ENCODE measurements at places on chromosomes 5 and 9. TPM values are rescaled to one million over a fixed set of nuclear protein-coding genes. Genes with fewer than 3 reads are reported as not detected.

DNA sequence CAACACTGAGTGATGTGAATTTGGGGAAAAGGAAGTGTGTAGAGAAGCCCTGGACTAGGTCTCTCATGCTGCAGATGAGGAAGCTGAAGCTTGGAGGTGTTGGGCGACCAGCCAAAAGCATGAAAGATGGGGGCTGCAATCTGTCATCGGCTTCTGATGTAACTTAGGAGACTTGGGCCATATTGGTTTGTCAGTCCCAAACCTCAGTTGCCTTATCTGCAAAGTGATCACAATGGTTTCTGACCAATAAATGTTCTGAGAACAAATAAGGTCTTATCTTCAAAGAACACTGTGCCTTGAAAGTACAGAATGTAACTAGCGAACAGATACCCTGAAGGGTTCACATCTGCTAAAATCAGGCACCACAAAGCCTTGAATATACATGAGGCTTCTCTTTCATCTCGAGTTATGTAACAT lies 198.4 kb upstream of the NR3C1 start:
- DNase-seq = no peak

- no peak for DNase-seq
These were observed 56.1 kb downstream of the TSTD2 start for GRCh38 chr9:97577051-97577450.

- no peak for DNase-seq
These were observed 11.3 kb upstream of the SVEP1 start for GRCh38 chr9:110590816-110591215.

GRCh38 chr5:150750469-150750868 lies 8.3 kb downstream of the DCTN4 start:
- DNase-seq = no peak

GRCh38 chr5:78300464-78301045 lies 6.1 kb upstream of the AP3B1 start:
- no peak for DNase-seq

- no peak for DNase-seq
These were observed 19.3 kb downstream of the SLC1A1 start for GRCh38 chr9:4509590-4509984.

- no peak for DNase-seq
These were observed 110.1 kb downstream of the CARTPT start for GRCh38 chr5:71829206-71829605.

- no peak for DNase-seq
These were observed 514.5 kb upstream of the RGMB start for GRCh38 chr5:98258939-98259338.

ANKRD34B gene
- total RNA-seq = not detected

DNA sequence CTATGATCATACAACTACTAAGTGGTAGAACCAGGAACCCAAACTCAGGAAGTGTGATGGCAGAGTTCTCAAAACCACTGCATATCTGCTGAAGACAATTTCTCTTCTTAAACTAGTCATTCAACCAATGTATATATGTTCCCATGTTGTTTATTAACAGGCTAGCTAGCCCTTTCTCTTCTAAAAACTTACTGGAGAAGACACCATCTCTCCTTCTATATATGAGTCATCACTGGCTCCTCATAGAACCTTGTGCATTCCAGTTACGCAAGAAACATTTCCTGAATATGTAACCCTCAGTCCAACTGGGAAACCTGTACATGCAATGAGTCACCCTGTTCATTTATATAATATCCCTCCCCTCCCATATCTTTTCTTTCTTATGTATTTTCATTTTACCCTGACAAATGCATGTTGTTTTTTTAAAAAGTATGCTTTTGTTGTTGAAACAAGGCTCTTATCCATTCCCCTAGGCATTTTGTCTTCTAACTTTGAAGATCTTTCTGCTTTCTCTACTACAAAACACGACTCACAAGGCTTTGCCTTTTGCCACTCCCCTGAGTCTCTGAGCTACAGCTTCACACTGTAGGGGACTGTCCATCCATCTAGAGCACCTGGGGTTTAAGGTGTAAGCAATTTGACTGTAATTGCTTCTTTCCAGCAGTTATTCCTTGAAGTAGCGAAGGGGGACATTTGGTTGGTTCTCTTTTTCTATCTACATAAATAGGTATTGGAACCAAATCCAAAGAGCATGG lies 119.5 kb downstream of the ANXA1 start:
- DNase-seq = no peak

GRCh38 chr9:133163504-133164172 lies at the start of gene GBGT1:
GBGT1 (minus strand) TSS chr9:133163914; CDS start chr9:133162412, 1,502 bp downstream.
- peak; percentile 85 for DNase-seq

DNA sequence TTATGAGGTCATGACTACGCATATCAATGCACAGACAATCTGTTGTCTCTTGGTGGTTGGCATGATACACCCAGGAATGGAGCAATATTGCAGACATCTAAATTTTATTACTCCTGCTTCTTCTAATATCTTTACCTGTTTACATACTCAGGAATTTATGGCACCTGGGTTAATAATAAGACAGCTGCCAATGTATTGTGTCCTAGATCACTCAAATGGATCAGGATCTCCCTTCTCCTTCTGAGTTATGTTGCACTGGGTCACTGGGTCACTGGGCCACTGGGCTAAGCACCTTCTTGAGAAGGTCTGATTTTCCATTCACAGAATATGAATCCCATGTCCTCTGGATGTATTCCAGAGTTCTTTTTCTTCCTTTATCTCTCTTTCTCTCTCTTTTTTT lies 41.8 kb downstream of the CCL28 start:
- no peak for DNase-seq

GRCh38 chr5:146744068-146744745 lies 134.3 kb downstream of the PPP2R2B start:
- no peak for DNase-seq

GRCh38 chr5:145090115-145090514 lies 745.0 kb downstream of the PRELID2 start:
- DNase-seq = no peak

FGF10 gene
- total RNA-seq = 25.9 TPM

PFN3 gene
- total RNA-seq = not detected

PDE6A gene
- total RNA-seq = not detected

Data from sigmoid colon (tissue), 7 donors.